GM06990 (cell line): ENCODE measurements at places on chromosomes 7 and 10.

- DNase-seq: no peak
Observed at GRCh38 chr7:114312649-114313048, 102.0 kb upstream of the FOXP2 start.

- no peak for DNase-seq
Observed at GRCh38 chr10:3838460-3839437, 53.7 kb upstream of the KLF6 start.

DNA sequence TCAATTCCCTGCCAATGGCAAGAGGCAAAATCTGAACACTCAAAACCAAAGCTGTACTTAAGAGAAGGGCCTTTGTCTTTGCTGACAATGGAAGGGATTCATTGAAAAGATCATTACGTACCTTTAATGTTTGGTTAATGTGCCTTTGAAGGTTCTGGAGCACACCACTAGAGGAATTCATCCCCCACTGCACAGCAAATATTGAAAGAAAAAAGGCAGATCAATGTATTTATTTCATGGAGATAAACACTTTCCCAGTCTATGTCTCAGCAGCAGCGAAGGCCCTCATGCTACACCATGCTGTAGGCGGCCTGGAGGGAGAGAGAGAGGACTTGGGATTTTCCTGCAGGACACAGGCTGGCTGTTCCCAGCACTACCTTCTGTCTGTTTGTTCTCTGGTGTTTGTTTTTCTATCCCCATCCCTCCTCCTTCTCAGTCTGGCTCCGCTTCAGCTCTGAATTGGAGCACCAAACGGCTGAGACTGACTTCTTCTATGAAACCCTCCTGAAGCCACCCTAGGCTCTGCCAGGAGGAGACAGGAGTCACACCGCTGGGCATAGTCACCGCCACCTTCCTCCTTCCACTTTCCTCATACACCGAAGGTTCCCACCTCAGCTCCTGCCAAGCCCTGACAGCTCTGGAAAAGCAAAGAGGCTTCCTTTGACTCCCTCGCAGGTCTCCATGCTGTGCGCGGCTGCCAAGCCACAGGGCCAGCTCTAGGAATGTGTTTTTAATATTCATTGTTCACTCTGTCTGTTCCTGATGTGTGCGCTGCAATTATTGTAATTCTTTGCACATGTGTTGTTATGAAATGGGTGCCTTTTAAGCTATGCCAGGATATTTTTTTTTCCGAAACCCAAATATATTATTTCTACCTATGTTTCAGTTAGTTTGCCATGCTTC, 301.5 kb downstream of the FZD1 start:
- DNase-seq: no peak

GRCh38 chr10:52115823-52116222, 198.3 kb upstream of the DKK1 start:
- no peak for DNase-seq

GRCh38 chr10:60422809-60423208, 33.1 kb upstream of the ANK3 start:
- no peak for DNase-seq

DNA sequence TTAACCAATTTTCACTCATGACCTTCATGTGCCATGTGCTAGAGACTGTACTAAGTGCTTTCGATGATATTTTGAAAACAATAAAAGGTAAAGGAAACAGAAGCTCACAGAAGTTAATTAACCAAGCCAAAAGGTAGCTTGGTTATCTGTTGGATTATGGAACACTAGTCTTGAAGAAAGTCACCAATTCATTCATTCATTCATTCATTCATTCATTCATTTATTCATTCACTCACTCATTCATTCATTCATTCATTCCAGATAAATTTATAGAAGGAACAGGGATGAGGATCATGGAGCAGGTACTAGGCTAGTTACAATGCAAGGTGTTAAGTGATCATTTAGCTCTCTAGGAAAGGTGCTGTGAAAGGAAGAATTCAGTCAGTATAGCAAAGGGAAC, 322.8 kb downstream of the MAGI2 start:
- DNase-seq: no peak

DNA sequence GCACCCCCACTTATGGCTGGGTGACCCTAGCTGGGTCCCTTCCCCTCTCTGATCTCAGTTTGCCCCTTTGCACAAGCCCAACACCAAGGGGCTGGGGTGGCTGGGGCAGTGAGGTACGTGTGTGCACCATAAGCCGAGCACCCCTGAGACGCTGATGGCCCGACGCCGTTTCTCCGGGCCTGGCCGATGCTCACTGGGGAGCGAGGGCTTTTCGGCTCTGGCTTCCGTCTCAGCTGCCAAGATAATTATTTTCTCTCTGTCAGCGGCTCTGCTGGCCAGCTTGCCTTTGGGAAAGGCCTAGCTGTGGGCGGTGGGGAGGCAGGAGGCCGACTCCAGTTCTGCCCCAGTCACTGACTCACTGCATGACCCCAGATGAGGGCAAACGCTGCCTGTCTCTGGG, 91.0 kb downstream of the ZMIZ1 start:
- DNase-seq: no peak

GRCh38 chr7:138935465-138936011, 45.7 kb downstream of the KIAA1549 start:
- no peak for DNase-seq
